NCI-H1417 treated with DMSO at 0.1 percent for 48 hours (cell line): ENCODE measurements at places on chromosomes 11 and 22.

GRCh38 chr22:29503811-29504372, 23.9 kb downstream of the NEFH start:
- no peak for DNase-seq

DNA sequence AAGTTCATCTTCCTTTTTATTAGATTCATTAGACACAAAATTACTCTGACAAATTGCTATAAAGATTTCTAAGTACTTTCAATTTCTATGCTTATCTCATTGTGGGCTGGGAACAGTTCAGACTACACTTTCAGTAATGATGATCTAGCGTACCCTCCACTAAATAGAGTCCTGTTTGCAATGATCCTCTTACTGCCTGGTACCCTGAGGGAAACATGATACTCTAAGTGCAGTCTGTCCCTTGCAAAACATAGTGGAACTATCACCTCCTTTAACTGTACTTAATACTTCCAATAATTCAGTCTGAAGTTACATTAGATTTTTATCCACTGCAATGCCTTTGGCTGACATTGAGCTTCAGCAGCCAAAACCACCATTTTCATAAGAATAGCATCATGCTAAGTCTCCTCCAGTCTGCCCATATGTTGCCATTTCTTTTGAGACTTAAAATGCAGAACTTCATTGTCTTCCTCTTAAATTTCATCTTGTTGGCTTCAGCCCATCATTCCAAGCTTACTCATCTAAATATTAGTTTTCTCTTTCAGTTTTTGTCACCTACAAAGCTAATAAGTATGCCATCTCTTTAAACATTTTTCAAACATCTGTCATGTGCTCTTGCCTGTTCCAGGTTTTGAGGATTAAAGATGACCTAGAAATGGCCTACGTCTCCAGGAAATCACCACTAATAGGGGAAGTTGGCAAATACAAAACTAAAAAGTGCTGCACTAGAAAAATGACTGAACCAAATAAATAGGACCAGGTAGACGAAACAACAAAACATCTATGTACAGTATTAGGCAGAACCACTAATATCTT, 55.5 kb downstream of the PAK1 start:
- no peak for DNase-seq

DNA sequence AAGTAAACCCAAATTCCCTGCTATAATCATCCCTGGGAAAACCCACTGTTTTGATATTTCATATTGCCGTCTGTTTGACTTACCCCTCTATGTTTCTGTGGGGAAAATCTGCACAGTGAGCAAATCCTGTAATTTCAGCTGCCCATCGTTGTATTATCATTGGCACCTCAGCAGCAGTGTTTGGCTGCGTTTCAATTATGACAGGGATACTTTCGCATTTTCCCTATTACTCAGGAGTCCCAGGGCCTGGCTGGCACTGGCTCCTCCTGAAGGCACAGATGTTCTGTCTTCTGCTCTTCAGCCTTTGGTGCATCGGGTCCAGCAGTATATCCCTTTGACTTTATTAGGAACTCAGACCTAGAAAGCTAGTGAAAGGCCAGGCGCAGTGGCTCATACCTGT, 12.2 kb upstream of the MMP12 start:
- no peak for DNase-seq

DNA sequence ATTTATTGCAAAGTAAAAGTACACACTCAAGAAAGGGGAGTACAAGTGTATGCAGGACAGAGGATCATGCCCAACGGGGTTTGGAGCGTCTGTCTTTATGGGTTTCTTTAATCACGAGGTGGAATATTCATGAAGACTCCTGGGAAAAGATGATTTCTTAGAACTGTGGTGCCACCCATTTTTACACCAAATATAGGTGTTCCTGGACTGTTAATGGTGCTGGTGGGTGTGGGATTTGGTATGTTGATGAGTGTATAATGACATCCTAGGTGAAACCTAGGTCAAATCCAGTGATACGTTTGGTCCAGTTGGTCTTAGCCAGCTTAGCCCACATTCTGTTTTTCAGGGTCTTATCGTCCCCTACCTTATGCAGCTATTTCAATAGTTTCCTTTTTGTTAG, 21.1 kb downstream of the ANO3 start:
- DNase-seq: no peak

GRCh38 chr22:28829358-28830181, 29.2 kb upstream of the XBP1 start:
- no peak for DNase-seq

- DNase-seq: no peak
Measured at GRCh38 chr22:48105259-48105658, 1342.8 kb downstream of the TBC1D22A start.

DNA sequence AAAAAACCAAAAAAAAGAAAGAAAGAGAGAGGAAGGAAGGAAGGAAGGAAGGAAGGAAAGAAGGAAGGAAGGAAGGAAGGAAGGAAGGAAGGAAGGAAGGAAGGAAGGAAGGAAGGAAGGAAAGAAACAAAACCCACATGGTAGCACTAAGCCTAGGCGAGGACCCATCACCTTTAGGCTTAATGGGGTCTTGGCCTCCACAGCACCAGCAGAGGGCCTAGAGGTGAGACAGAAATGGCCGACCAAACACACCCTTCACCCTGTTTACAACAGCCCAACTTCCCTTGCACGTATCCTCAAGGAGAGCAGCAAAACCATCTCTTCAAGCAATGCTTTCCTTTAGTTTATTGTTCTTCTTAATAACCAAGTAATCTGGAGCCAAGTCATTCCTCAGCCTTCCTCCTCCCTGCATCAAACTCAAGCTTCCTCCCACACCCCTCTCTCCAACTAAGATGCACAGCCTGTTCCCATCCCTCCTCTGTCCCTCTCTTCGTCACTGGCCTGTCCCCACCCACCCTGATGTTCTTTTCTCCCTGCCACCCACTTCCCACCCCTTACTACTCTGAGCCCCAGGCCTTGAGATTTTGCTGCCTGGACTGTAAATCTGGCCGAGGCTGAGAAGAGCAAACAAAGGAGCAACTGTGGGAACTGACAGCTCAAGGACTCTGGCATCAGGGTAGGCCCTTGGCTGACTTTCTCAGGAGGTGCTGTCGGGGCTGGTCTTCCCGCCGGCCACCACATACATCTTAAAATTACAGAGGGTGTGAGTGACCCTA, 26.0 kb downstream of the POU2AF1 start:
- no peak for DNase-seq

GRCh38 chr22:19874307-19875060, 19.8 kb upstream of the GNB1L start:
- no peak for DNase-seq

DNA sequence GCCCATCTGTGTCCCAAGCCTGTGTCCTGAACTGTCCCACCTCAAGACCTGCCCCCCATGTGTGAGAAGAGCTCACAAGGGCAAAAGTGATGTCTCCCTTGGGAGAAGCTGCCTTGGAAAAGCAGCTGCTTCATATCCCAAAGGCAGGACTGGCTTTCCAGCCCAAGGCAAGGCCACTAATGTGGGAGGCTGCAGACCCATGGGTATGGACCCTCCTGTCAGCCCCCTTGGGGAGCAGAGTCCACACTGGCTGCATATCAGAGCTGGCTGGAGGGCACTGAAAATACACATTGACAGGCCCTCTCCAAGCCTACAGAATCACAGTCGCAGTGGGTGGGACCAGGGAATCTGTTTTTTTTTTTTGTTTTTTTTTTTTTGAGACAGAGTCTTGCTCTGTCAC, 2.7 kb downstream of the PELI3 start:
- DNase-seq: no peak

DNA sequence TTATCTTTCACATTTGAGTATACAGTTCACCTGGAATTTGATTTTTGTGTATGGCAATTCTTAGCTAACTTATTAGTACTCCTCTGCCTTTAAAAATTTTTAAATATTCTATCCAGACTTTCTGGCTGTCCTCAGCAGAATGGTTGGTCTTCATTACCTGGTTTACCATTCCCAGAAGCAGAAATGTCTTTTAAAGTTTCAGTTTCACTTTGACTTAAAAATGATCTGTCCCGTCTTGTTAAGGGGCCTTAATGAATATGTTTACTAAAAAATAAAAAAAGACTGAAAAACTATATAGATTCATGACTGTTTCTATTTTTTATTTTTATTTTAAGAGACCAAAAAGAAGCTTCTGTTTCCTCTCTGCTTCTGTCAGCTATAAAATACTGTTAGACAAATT, 70.5 kb upstream of the TNRC6B start:
- DNase-seq: no peak

GRCh38 chr22:37413546-37413945, 13.7 kb downstream of the ELFN2 start:
- no peak for DNase-seq

- no peak for DNase-seq
Measured at GRCh38 chr11:46330563-46331281, 16.5 kb upstream of the DGKZ start.

DNA sequence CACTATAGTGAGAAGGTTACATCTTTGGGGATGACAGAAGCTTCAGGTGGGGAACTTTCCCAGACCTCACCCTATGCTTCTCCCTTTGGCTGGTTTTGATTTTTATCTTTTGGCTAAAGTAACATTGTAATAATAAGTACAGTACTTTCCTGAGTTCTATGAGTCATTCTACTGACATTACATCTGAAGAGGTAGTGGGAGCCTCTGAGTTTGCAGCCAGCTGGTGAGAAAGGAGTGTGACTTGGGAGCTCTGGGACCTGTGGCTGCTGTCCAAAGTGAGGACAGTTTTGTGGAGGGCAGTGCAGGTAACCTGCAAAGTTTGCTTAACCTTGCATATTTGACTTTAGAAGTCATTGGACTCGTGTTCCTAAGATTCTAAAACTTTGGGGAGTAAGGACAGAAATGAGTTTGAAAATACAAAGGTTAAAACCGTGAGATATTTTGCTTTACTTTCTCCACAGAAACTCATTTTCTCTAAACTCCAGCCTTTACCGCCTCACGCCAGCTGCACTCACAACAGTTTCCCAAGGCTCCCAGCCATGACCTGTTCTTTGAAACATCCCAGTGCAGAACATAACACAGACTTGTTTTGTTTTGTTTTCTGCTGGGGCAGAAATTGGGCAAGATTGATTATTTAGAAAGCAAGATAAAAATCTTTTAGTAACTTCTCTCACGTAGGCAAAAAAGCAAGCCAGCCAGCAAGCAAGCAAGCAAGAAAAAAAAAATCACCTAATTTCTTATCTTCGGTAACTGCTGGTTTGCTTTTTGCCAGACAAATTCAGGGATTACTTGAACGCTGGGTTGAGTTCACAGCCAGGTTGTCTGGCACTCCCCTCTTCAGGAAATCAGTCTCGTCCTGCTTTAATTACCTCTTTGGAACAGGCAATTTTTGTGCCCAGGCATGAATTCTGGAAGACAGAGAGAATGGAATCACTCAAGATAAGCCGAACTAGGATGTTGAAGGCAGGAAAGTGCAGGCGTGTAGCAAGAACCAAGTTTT, 478.3 kb upstream of the ISX start:
- DNase-seq: no peak

DNA sequence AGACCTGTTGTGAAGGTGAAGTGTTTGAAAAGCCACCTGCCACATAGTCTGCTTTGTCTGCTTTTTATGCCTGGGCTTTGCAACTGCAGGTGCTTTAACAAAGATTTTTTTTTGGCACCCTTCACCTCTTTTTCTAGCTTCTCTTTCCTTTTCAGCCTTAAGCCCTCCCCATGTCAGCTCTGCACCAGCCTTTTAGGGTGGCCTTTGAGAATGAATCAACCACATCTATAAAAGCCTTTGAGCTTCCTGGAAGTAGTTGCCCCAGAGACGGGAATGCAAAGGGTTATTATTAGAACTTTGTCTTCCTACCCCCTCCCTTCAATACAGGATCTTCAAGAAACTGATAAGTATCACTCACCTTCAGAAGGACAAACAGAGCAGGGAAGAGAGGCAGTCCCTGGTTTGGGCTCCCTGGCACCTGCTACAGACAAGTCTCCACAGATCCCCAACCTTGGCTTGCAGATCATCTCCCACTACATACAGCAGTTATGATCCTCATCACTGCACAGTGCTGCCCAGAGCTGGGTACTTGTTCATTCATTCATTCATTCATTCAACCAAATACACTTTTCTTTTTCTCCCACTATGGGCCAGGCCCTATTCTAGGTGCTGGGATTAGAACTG, 8.0 kb downstream of the PVALB start:
- DNase-seq: peak; percentile 25

DNA sequence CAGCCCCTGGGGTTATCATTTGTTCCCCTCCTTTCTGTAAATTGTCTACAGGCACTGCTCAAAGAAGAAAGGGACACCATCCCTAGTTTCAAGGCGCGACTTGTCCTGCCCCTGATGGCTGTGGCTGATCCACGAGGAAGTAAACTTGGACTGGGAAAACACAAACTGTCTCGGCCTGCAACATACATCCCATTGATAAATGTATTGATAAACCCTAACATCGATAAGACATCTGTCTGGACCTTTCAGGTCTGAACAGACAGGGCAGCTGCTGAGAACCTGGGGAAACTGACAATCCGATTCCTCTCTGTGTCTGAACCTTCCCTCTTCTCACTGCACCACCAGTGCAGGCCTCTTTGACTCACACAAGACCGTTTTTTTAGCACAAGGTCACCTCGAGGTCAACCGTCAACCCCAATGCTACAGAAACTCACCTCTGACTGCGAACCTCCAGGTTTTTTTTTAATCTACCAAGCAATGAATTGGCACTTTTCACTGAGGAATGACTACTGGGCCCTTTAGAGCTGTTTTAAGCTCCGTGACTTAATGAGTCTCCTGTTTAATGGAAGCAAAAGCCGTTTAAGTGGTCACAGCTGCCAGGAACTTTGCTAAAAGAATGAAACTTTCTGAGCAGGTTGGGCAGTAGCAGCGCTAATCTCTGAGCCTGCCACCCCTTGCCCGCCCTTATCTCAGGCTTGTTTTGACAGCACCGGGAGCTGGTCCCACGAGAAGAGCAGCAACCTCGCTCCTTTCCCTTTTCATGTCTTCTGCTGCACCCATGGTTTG, 203.8 kb upstream of the TMEM45B start:
- no peak for DNase-seq

DNA sequence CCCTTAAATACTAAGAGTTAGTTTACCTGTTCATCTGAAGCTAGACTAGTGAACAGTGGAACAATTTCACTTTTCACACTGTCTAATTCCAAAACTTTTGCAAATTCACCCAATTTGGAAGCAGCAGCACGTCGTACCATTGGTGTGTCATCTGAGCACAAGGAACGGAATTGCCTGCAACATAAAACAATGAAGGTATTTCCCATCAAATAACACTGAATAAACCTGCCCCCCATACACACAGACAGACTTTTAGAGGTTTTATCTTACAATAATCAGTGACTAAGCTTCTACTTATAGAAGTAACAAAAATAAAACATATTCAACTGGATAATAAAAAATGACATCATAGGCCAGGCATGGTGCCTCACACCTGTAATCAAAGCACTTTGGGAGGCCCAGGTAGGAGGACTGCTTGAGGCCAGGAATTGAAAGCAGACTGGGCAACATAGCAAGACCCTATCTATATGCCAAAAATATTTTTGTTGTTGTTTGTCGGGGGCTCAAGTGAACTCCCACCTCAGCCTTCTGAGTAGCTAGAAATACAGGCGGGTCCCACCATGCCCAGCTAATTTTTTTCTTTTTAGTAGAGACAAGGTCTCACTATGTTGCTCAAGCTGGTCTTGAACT, 6.3 kb downstream of the PPP2R1B start:
- DNase-seq: no peak

DNA sequence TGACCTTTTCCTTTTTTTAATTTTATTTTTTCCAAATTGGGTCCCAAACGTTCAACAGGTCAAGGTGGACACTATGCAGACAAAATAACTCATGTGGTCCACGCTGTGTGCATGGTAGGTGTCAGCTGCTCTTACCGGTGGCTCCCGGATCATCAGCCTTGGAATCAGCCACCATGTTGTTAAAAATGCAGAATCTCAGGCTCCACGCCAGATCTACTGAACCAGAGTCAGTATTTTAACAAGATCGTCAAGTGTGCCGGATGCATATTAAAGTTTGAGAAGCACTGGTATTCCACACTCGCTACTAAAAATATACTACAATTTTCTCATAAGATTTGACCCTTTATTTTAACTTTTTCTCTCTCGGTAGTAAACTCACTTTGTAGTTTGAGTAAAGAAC, 553 bp upstream of the LDLRAD3 start:
- DNase-seq: no peak
